Activated CD4-positive, alpha-beta T cell treated with anti-CD3 and anti-CD28 coated beads, Interleukin-2, amount 50 U/mL, for 24 hours (primary cell): ENCODE measurements at places on chromosomes 7 and 10.

GRCh38 chr7:51298912-51299311, 17.7 kb downstream of the COBL start:
- no peak for DNase-seq

- no peak for DNase-seq
Measured at GRCh38 chr7:110839866-110840265, 251.1 kb upstream of the LRRN3 start.

- DNase-seq = no peak
Measured at GRCh38 chr10:71766717-71767419, 6.5 kb downstream of the VSIR start.

GRCh38 chr10:83820033-83820432, 319.3 kb upstream of the GHITM start:
- no peak for DNase-seq

- no peak for DNase-seq
Measured at GRCh38 chr10:88424881-88425280, 158.2 kb downstream of the RNLS start.
